ENCODE measurements at places on chromosomes 6 and 20.

DNA sequence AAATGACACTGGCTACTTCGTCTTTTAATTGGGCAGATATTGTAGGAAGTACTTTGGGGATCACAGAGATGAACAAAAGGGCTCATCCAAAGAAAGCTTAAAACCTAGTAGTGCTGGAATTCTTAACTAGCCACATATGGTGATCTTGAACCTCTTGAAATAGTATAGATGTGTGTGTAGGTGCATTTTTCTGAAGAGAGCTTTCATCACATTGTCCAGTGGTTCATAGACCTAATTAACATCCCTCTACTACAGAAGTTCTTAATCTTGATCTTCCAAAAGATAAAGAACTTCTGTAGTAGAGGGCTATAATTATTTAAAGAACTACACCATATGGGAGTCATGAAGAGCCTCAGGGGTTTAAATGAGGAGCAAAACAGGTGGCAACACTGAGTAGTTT lies 2.3 kb upstream of the PRIM2 start:
- no peak for DNase-seq

- no peak for DNase-seq
Measured at GRCh38 chr6:53922539-53922981, 127.8 kb downstream of the LRRC1 start.

DNA sequence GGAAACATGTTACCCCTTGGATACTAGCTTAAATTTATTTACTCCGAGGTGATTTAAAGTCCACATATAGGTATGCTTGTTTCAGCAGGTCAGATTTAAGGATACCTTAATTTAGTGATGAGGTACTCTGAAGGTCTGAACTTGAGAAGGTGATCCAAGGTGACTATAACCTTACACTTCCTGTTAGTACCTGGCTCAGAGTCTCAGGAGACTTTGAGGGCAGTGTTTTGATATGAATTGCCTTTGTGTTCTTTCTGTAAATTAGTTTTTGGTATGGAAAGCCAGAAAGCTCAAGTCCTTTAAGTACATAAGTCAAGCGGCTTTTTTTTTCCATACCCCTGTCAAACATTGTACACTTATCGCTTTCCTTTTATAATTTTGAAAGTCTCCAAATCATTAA lies 489.0 kb downstream of the CDKAL1 start:
- no peak for DNase-seq

- no peak for DNase-seq
Measured at GRCh38 chr6:140980265-140980887, 1152.3 kb upstream of the GJE1 start.

DNA sequence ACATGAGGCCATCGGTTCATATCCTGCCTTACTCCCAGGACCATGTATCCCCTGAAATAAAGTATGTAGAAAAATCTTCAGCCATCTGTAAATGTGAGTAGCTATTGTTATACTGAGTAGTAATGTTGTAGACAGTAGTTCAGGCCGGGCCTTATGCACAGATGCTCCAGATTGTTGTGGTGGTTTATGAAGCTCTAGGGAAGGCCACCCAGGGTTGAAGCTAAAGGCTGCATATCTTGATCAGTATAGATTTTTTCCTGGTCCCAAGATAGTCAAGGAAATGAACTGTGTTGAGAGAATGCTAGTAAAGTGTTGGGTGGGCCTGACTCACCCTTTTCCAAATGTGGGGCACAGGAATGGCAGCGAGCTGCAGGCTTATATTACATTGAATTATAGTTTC lies 81.4 kb downstream of the FNDC1 start:
- DNase-seq = no peak

DNA sequence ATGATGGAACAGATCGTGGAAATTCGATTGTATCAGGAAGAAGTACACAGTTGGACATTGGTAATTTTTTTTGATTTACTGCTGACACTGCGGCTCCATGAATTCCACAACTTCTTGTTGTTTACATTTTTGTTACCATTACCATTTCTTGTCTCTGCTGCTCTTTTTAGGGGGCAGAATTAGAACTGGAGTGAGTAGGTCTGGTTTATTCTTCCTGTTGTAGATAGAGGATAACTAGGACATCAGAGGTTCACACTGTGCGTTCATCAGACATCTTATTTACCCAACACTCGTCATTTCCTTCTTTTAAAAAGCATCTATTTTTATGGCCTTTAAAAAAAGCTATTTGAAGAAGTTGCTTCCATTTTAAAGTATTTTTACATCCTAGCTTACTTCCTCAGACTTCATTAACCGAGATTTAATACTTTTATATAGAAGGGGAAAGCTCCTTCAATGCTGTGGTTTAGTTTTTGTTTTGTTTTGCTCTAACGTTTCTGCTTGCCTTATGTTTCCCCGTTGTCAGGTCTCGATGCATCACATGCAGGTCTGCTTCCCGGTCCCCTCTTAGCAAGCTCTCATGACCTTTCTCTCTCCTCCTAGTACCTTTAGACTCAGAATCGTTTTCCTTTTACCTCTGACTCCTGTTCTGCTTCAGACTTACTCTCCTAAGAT lies 139.1 kb downstream of the ARID1B start:
- DNase-seq = no peak

DNA sequence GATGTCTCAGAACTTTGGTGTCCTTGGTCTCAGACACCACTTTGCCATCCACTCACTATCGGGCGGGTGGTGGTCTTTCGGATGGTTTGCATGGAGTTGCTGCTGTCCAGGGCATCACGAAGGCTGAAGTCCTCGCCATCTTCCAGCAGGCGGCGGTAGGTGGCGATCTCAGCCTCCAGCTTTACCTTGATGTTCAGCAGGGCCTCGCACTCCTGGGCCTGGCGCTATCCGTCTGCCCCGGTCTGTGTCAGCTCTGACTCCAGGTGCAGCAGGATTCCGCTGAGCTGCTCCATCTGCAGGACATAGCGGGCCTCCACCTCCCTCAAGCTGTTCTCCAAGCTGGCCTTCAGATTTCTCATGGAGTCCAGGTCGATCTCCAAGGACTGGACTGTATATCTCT lies 36.0 kb downstream of the ZNF311 start:
- no peak for DNase-seq

- no peak for DNase-seq
Measured at GRCh38 chr6:1250489-1251197, 61.3 kb upstream of the FOXQ1 start.
